ENCODE measurements at places on chromosomes 11 and 22. TPM values are rescaled to one million over a fixed set of nuclear protein-coding genes. Genes with fewer than 3 reads are reported as not detected.

The OR8B8 gene
- total RNA-seq, result not detected

The C22orf31 gene
- total RNA-seq, result 0.32 TPM

The LDLRAD3 gene
- total RNA-seq, result 2.9 TPM

The ACR gene
- total RNA-seq, result 0.80 TPM

The CASP5 gene
- total RNA-seq, result 47.3 TPM

The OR8D2 gene
- not detected for total RNA-seq

The OR4D5 gene
- 0.45 TPM for total RNA-seq

The CADM1 gene
- total RNA-seq, result 5.2 TPM

The SLC7A4 gene
- total RNA-seq, result 3.9 TPM

The DCDC1 gene
- not detected for total RNA-seq

Data from colonic mucosa (tissue), 4 donors.